ENCODE measurements at places on chromosomes 13 and 19.

GRCh38 chr13:23613596-23613995 lies 43.4 kb downstream of the TNFRSF19 start:
- DNase-seq = no peak

DNA sequence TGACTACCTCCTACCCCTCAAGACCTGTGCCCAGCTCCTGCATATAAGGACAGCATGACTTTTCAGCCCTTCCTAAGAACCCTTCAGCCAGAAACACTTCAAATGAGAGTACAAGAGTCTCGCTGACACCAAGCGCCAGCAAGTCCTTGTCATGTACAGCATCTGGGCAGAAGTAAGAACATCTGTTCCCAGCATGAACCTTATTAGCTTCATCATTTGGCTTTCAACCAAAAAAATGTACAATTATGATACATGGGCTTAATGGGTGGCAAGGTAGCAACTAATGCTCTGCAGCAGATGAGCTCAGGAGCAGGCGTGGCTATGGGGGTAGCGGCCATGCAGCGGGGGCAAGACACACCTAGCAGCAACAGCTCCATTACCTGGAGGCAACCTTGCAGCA lies 487.6 kb downstream of the COG6 start:
- no peak for DNase-seq

DNA sequence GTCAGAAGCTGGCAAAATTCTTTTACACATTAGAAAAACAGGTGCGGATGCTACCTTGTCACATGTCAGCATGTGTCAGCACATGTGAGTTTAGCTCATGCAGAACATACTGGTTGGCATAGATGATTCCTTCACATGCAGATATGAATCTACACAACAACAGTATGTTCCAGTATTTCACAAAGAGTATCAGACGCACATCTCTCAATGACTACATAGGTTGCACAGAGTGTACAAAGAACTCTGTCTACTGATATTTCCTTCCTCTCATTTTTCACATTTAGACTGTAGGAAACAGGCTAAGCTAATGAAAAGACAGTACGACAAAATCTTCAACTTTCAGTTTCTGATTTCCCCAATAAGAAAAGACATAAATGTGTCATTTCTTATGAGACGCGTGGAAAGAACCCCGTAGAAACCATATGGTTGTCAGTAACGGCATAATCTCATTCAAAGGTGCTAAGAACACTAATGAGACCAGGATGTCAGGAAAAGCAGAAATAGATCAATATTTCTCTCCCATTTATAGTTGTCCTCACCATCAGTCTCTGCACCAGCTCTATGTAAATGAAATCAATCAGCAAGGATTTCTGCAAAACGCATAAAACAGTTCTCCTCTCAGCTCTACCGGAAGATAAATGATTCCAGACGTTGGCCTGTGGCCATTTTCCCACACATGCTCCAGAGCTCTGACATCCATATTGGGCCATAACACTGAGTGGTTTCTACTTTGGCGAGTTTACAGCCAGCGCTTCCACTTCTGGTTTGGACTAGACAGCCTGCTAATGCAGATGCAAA lies 81.2 kb downstream of the STARD13 start:
- no peak for DNase-seq

- DNase-seq = no peak
Measured at GRCh38 chr19:10187315-10187714, 7.4 kb downstream of the DNMT1 start.

GRCh38 chr19:4090356-4091220 lies 23.9 kb upstream of the ZBTB7A start:
- DNase-seq = no peak

DNA sequence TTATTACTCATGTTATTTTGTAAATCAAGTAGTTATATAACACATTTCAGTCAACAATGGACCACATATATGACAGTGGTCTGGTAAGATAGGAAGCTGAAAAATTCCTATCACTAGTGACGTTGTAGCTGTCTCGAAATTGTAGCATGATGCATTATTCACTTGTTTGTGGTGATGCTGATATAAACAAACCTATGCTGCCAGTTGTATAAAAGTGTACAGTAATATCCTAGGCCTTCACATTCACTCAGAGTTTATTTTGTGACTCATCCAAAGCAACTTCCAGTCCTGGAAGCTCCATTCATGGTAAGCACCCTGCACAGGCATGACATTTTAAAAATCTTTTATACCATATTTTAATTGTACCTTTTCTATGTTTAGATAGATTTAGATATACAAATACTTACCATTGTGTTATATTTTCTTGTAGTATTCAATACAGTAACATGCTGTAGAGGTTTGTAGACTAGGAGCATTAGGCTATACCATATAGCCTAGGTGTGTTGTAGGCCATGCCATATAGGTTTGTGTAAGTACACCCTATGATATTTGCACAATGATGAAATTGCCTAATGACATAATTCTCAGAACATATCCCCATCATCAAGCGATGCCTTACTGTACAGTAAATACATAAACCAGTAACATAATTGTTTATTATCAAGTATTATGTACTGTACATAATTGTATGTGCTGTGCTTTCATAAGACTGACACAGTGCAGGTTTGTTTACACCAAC lies 49.3 kb downstream of the IFT88 start:
- DNase-seq = peak; percentile 82

DNA sequence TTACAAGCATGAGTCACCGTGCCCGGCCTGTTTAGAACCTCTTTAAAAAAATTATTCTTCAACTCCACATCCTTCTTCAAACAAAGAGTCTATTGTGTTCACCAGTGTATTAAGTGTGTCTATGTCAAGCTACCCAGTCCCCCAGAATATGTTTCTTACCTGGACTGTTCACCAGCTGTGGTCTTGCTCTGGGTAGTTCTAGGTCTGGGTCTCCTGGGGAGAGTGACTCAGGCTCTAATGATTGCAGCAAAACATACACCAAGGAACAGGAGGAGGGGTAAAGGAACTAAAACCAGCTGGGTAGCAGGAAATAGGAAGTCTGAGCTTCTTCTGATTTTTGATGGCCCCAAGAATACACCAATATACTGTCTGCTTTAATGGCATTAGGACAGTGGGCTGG lies at the start of gene FPR1:
Gene FPR1, minus strand, starts transcription at position 224 of the 400 bp plus-strand sequence. CDS start 4,884 bp downstream, outside the sequence.
- DNase-seq = no peak

GRCh38 chr13:40801255-40802217 lies 12.1 kb downstream of the SLC25A15 start:
- no peak for DNase-seq

GRCh38 chr13:47049276-47049989 lies 152.6 kb upstream of the HTR2A start:
- peak; percentile 16 for DNase-seq

GRCh38 chr19:46634045-46634655 lies 1.9 kb downstream of the GNG8 start:
- DNase-seq = no peak

DNA sequence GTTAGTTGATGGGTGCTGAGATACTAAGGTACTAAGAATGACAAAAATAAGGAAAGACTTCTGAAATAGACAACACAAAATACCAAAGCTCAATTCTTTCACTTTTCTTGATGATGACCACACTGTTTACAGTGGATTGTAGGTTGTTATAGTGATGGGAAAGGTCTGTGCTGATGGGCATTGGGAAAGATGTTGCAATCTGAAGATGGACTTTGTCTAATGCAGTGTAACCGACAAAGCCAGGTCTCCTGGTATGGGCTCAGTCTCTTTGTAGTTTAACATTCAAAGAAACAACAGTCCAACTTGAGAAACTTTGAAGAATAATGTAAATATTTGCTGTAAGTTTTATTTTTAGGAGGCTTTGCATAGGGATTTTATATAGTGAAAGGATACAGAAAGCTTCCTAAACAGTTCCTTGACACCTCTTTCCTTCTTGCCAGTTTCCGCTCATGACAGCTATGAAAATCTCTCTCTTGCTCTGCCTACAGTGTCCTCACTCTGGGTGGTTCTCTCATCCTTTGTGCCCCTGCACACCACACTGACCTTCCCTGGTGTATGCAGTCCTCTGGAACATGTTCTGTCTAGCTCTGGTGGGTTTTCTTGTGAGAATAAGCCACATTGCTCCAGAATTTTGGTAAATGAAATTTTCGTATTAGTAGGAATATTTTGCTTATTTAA lies 172.2 kb downstream of the KCNRG start:
- no peak for DNase-seq

DNA sequence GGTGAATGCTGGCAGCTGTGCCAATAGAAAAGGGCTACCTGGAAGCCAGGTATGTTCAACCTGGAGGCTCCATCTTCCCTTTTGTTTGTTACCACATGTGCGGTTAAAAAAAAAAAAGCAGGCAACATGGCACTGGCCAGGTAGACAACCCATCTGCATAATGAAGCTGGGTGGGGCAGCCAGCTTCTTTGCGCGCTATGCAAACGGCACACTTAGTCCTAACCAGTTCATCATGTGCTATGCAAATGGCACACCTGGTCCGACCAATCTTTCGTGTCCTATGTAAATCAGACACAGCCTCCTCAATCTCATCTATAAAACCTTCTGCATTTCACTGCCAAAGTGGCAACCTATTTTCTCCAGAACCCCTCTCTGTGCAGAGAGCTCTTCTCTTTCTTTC lies 11.3 kb upstream of the IGSF23 start:
- no peak for DNase-seq

GRCh38 chr13:41985788-41986508 lies 25.0 kb upstream of the VWA8 start:
- no peak for DNase-seq

- DNase-seq = no peak
Measured at GRCh38 chr19:4375164-4376027, 25.0 kb downstream of the SH3GL1 start.

DNA sequence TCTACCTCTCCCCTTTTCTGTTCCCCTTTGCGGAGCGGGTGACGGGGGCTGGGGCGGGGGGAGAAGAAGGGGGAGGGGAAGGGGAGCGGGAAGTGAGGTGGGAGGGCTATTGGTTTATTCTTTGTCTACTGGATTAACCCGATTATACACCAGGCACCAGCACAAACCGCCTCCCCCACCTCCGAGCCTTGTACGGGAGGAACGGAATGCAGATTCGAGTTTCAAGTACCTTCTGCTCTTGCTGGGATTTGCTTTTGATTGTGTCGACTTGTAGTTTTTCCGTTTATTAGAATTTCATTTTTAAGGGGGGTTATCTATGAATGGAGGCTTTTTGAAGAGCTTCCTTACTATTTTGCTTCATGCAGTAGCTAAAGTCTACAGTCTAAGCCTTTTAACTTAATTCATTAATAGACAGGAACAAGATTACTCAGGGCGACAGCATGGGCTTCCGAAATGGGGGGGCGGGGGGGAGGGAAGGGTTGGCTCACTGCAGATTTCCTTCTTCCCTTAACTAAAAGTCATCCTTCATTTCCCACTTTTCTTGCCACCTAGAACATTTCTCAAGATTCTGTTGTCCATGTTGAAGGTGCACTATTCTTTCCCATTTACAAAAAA lies 937 bp upstream of the SPRY2 start:
- DNase-seq = no peak

DNA sequence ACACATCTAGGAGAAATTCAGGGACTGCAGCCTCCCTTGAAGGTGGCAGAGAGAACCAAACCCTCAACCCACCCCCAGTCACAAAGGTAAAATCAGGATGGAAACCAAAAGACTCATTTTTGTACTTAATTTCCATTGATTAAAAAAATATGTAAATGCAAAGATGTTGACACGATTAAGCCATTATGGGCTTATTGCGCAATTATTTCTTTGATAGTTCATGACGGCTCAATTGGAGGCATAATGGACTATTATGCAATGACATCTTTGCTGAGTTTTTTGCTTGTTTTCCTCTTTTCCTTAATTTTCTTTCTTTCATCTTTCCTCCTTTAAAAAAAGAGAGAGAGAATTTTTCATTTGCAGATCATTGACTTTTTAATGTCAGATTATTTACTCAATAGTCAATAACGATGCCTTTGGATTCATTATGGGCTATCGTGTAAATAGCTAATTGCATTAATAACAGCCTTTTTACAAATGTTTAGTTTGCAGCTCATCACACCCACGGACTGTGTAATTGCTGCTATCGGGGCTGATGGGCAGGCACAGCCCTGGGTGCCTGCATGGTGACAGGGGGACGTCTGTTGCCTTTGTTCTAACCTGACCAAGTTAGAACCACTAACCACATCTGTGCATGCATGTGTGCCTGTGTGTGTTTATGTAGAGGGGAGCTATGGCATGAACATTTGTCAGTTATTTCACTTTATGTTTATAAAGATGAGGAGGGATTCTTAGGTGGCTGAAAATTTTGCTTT lies 482.4 kb upstream of the TSHZ3 start:
- DNase-seq = no peak

DNA sequence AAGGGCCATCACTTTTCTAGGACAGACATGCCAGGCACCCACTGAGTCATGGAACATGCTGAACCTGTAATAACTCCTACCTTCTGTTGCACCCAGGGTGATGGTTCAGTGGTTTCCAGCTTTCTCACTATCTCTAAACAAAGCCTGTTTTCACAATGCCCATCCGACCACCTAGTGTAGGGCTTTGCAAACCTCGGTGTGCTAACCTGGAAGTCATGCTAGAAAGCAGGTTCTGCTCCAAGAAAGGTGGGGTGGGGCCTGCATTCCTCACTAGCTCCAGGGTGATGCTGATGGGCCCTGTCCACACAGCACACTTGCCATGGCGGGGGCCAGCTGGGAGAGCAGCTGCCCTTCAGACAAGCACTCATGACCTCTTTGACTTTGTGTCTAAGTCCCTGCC lies 43.4 kb downstream of the COL4A2 start:
- DNase-seq = no peak

- peak; percentile 3 for DNase-seq
Measured at GRCh38 chr13:26881154-26881553, 120.6 kb upstream of the GPR12 start.

DNA sequence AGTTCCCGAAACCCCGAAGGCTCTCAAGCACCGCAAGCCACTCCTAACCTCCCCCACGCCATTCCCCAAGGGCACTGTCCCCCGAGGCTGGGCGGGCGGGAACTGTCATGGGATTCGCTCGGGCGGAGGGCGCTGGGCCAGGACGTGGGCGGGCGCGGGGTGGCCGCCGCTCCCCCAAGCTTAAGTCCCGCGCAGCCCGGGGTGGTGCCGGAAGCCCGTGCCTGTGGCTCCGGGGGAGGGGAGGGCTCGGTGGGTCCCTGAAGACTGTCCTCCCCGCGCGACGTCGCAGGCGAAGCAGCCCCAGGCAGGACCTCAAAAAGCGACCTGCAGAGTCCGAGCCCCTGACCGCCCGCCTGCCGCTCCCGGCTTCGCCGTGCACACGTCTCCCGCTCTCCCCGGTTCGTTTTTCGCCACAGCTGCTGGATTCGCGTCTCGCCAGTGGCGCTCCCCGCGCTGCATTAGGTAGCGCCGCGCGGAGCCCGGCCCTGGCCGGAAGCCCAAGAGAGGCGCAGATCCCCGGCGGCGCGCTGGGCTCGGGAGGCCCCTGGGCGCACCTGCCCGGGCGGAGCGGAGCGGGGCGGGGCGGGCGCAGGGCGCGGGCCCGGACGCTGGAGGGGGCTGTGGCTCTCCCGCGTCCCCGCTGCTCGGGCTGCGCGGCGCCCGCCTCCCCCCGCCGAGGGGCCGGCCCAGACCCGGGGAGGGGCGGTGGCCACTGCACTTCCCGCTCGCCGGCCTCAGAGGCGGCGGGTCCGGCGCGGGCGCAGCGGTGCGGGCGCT lies at the start of gene FARP1:
Gene FARP1, plus strand, starts transcription at position 715 of the 777 bp plus-strand sequence. CDS start 70,149 bp downstream, outside the sequence.
- no peak for DNase-seq

DNA sequence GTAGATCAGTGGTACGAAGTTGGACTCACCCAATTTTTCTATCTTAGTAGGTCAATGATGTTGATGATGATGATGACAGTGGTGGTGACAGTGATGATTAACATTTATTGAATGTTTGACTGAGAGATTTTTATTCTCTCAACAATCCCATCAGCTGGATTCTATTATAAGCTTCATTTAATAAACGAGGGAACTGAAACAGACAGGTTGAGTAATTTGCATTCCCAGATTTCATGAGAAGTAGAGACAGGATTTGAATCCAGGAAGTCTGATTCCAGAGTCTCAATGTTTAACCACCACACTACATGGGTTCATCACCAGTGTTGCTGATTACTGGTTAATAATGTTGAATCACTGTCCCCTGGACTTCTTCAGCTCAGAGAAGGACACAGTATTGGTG lies 168.9 kb downstream of the FLT1 start:
- DNase-seq = no peak
